ENCODE measurements at places on chromosomes 1 and 21.
A peak's percentile ranks its signal among the peaks of the same experiment; 100 is the strongest.

DNA sequence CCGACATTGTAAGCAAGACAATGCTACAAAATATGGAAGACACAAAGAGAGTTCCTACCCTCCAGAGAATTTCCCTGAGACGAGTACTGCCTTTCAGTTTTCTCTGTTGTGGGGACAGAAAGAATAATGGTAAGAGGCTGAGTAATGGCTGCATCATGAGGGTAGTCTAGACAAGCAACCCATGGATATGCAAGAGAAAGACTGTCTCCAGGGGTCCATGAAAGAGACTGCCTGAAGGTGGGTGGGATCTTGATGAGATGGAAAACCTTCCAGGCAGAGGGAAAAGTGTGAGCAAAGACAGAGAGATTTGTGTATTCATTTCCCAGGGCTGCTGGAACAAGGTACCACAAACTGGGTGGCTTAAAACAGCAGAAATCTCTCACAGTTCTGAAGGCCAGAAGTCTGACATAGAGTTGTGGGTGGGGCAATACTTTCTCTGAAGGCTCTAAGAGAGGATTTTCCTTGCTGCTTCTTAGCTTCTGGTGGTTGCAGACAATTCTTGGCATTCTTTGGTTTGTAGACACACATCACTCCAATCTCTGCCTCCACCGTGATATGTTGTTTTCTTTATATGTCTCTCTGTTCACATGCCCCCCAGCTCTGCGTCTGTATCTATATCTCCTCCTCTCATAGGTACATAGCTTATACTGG, 41.4 kb downstream of the ANP32E start:
- DNase-seq: no peak

DNA sequence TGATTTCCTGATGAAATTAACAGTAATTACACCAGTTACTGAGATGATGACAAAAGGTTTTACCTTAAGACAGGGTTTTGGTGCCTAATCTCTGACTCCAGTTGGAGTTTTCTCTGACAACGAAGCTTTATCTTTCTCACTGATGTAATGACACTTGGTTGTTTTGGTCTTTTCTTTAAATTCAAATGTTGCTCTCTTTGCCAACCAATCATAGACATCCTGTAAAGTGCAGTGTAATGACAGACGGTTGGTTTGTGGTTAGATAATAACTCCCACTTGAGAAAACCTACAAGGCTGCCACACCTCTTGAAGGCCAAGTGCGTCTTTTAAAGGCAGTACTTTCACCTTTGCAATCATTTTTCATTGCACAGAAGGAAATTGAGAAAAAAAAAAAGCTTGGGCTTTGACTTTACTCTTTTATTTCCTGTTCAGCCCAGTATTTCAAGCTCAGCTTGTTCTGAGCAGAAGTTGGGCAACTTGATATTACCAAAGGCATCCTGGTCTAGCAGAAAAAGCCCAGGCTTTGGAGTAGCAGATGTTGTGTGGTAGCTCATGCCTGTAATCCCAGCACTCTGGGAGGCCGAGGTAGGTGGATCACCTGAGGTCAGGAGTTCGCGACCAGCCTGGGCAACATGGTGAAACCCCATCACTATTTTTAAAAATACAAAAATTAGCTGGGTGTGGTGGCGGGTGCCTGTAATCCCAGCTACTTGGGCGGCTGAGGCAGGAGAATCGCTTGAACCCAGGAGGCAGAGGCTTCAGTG, 14.9 kb downstream of the PDIK1L start:
- DNase-seq: peak; percentile 29

GRCh38 chr1:168235548-168235885, 9.7 kb downstream of the SFT2D2 start:
- DNase-seq: no peak

DNA sequence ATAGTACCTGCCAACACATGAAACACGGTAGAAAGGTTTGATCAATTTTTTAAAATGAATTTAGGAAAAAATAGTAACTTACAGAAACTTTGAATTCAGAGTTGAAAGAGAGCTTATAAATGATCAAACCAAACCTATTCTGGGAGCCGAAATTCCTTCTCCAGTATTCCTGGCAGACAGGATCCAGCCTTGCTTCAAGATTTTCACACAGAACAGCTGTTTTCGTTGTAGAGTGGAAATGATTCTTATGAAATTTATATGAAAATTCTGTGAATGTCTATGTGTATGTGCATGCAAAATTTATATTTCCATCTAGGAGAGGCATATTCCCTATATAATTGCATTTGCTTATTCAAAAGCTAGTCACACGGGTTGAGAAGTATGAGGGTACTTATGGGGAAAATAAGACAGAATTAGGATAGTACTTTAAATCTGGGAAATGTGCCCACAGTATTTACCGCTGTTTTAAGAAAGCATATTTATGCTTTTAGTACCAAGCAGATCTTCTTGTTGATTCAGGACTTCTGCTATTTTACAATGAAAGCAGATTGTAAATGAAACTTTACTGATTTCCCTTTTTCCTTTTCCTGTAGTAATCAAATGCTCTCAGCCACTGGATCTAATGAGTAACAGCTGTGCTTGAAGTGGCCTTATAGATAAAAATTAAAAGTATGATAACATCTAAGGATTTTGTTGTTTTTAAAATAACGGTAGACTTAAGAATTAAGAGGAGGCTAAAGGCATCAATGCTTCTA, 30.4 kb downstream of the PRRX1 start:
- DNase-seq: no peak

GRCh38 chr1:48250572-48250971, 28.1 kb downstream of the SLC5A9 start:
- DNase-seq: no peak

- DNase-seq: no peak
Observed at GRCh38 chr1:52360595-52360968, 5.4 kb downstream of the CC2D1B start.

DNA sequence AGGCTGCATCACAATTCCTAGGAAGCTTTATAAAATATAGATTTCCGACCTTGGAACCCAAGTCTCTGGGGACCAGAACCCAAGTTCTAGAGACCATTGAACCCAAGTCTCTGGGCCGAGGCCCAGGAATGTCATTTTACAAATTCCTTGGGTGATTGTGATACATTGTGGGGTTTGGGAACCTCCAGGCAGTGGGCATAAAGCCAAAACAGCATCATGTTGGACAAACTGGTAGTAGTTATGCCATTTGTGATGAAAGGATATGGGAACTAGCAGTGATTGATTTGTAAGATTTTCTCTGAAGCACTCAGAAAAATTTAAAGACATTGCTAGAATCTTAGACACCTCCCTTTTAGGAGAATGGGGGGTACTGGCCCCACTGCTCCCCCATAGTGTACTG, 160.2 kb downstream of the HIVEP3 start:
- DNase-seq: no peak

GRCh38 chr21:37717534-37717933, 198.7 kb downstream of the KCNJ6 start:
- DNase-seq: no peak

Data from activated CD4-positive, alpha-beta T cell treated with anti-CD3 and anti-CD28 coated beads, Interleukin-2, amount 50 U/mL, for 1 hour (primary cell).